ENCODE measurements at places on chromosomes 16 and 17. TPM values are rescaled to one million over a fixed set of nuclear protein-coding genes. Genes with fewer than 3 reads are reported as not detected.

The SLC38A8 gene
- total RNA-seq: not detected

The JUP gene
- total RNA-seq: 10.5 TPM

The SOST gene
- total RNA-seq: not detected

The C17orf107 gene
- 0.16 TPM for total RNA-seq

The SRL gene
- 0.03 TPM for total RNA-seq

The KRTAP4-4 gene
- not detected for total RNA-seq

The CLEC3A gene
- total RNA-seq: not detected

The MPV17L gene
- total RNA-seq: 1.3 TPM

The CDRT15 gene
- not detected for total RNA-seq

The DNAAF8 gene
- 3.4 TPM for total RNA-seq

The CD300H gene
- not detected for total RNA-seq

The FBXO39 gene
- not detected for total RNA-seq

The CNGB1 gene
- total RNA-seq: not detected

The SLC6A4 gene
- total RNA-seq: not detected

The ORMDL3 gene
- 80.1 TPM for total RNA-seq

The AMDHD2 gene
- 15.8 TPM for total RNA-seq

The SLC5A11 gene
- total RNA-seq: not detected

The NOTUM gene
- total RNA-seq: 0.66 TPM

The FBXL16 gene
- total RNA-seq: 0.67 TPM

The ANKFN1 gene
- total RNA-seq: 7.0 TPM

The TBX2 gene
- total RNA-seq: 8.3 TPM

The MMP25 gene
- not detected for total RNA-seq

The GRB7 gene
- total RNA-seq: not detected

The TBCD gene
- total RNA-seq: 73.6 TPM

The HBA1 gene
- not detected for total RNA-seq
